Activated CD8-positive, alpha-beta T cell treated with anti-CD3 and anti-CD28 coated beads for 36 hours (primary cell): ENCODE measurements at places on chromosomes 16 and 17. TPM values are rescaled to one million over a fixed set of nuclear protein-coding genes. Genes with fewer than 3 reads are reported as not detected.

- peaks cover 17% of the 10 kb centered on the region for H3K27me3 ChIP-seq
- no peaks in the 10 kb centered on the region for H3K4me1 ChIP-seq
- H3K36me3 ChIP-seq: no peaks in the 10 kb centered on the region
- no peak overlapping the region for H3K27ac ChIP-seq
- no peak overlapping the region for H3K4me3 ChIP-seq
These were observed 90.4 kb downstream of the TMEM100 start for GRCh38 chr17:55632236-55632635.

- DNase-seq: no peak
- no peak overlapping the region for H3K27ac ChIP-seq
- no peak overlapping the region for H3K4me3 ChIP-seq
- peaks cover 45% of the 10 kb centered on the region for H3K4me1 ChIP-seq
These were observed 113.3 kb downstream of the IRF8 start for GRCh38 chr16:86012221-86012620.

CX3CL1 gene
- total RNA-seq: not detected

- H3K27ac ChIP-seq: peak overlapping the region; percentile 68
- no peaks in the 10 kb centered on the region for H3K36me3 ChIP-seq
- peaks cover 57% of the 10 kb centered on the region for H3K4me1 ChIP-seq
- H3K27me3 ChIP-seq: no peaks in the 10 kb centered on the region
- peak; percentile 75 for DNase-seq
These were observed 5.1 kb downstream of the CLEC16A start for GRCh38 chr16:10949424-10949970.

- H3K4me3 ChIP-seq: no peak overlapping the region
- H3K36me3 ChIP-seq: peaks cover 8% of the 10 kb centered on the region
- no peaks in the 10 kb centered on the region for H3K27me3 ChIP-seq
- no peak for DNase-seq
- peaks cover 3% of the 10 kb centered on the region for H3K4me1 ChIP-seq
These were observed 107.9 kb downstream of the RAP1GAP2 start for GRCh38 chr17:2904135-2904534.

GRCh38 chr16:85353839-85354685 lies 241.8 kb upstream of the CIBAR2 start:
- H3K27me3 ChIP-seq: no peaks in the 10 kb centered on the region
- no peaks in the 10 kb centered on the region for H3K4me1 ChIP-seq
- DNase-seq: no peak
- no peaks in the 10 kb centered on the region for H3K36me3 ChIP-seq
- no peak overlapping the region for H3K27ac ChIP-seq

DNA sequence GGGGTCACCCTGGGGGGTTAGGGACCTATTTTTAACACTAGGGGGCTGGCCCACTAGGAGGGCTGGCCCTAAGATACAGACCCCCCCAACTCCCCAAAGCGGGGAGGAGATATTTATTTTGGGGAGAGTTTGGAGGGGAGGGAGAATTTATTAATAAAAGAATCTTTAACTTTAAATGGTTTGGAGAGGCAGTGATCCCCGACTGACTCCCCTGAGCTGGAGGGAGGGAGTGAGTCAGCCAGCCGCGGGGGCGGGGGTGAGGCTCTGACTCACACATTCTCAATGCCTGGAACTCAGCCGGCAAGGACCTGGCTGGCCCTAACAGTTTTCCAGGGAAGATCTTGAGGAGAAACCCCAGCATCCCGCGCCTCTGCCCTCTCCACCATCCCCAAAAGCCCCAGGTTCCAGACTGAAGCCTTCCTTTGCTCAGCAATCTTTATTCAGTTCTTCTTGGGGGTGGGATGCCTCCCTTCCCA lies 1.5 kb downstream of the HCFC1R1 start:
- H3K27me3 ChIP-seq: peaks cover 2% of the 10 kb centered on the region
- peak overlapping the region; percentile 77 for H3K4me3 ChIP-seq
- peaks cover 14% of the 10 kb centered on the region for H3K36me3 ChIP-seq

GRCh38 chr17:40340880-40341807 lies 23.4 kb downstream of the GJD3 start:
- H3K4me1 ChIP-seq: peaks cover 73% of the 10 kb centered on the region
- DNase-seq: peak; percentile 93
- peak overlapping the region; percentile 87 for H3K27ac ChIP-seq
- no peaks in the 10 kb centered on the region for H3K27me3 ChIP-seq
- H3K36me3 ChIP-seq: peaks cover 33% of the 10 kb centered on the region

DNA sequence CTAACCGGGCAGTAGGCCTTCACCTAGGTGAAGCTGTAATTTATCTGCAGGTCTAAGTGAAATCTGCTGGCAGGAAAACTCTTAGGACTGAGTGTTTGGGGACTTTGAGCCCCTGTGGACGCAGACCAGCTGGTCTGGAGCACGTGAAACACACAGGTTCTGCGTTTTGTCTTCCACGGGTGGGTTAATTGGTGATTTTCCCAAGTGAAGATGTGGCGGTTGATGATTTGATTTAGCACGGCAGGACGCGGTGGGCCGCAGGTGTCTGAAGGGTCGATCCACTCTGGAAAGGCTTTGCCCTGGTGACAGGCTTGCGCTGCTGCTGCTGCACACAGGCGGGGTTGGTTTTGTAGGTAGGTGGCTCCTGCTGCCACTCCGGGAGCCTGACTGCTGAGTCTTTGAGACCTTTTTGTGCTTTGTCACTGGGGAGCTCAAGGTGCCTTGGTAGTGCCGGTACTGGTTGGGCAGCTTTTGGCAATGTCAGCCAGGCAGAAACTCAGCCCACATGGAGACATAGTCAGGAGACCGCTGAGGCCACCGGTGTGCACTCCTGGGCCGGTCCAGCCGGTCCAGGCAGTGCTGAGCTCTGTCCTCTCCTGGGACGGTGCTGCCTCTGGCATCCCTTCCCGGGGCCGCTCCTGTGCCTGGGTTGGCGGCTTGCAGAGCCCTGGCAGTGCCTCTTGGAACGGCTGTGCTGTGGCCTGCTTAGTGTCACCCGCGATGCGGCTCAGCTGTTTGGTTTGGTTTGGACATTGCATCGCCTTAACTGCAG lies 2.3 kb downstream of the BAIAP2 start:
- H3K27me3 ChIP-seq: peaks cover 8% of the 10 kb centered on the region
- H3K4me1 ChIP-seq: peaks cover 11% of the 10 kb centered on the region
- H3K36me3 ChIP-seq: no peaks in the 10 kb centered on the region
- no peak for DNase-seq
- H3K27ac ChIP-seq: no peak overlapping the region

DPEP3 gene
- 0.16 TPM for total RNA-seq

GRCh38 chr17:57600074-57600473 lies 145.0 kb downstream of the CCDC182 start:
- peaks cover 83% of the 10 kb centered on the region for H3K4me1 ChIP-seq
- H3K27ac ChIP-seq: peak overlapping the region; percentile 95
- H3K4me3 ChIP-seq: peak overlapping the region; percentile 8
- H3K27me3 ChIP-seq: no peaks in the 10 kb centered on the region
- DNase-seq: peak; percentile 79
- peaks cover 19% of the 10 kb centered on the region for H3K36me3 ChIP-seq

- peaks cover 18% of the 10 kb centered on the region for H3K27me3 ChIP-seq
- no peak overlapping the region for H3K27ac ChIP-seq
- peaks cover 4% of the 10 kb centered on the region for H3K36me3 ChIP-seq
These were observed 591 bp downstream of the NPW start for GRCh38 chr16:2019921-2020831.
